ENCODE measurements at places on chromosomes 5 and 9. TPM values are rescaled to one million over a fixed set of nuclear protein-coding genes. Genes with fewer than 3 reads are reported as not detected.

DNA sequence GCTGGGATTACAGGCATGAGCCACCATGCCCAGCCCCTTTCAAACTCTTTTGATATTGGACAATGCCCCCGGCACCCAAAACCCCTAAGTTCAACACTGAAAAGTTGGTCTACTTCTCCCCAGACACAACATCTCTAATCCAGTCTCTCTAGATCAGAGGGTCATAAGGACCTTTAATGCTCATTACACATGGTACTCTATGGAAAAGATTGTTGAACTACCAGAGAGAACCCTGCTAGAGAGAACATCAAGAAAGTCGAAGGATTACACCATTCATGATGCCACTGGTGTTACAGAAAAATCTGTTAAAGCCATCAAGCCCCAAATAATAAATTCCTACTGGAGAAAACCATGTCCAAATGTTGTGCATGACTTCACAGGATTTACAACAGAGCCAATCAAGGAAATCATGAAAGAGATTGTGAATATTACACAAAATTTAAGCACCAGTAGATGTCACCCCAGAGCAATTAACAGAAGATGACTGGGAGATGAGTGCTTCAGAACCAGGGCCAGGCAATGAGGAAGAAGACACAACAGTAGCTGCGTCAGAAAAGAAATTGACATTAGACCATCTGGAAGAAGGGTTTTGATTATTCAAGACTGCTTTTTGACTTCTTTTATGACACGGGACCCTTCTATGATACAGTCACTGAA lies 28.3 kb upstream of the NIPAL4 start:
- H3K4me1 ChIP-seq: no peaks in the 10 kb centered on the region
- H3K36me3 ChIP-seq: no peaks in the 10 kb centered on the region
- DNase-seq: no peak
- H3K27me3 ChIP-seq: no peaks in the 10 kb centered on the region
- H3K4me3 ChIP-seq: no peak overlapping the region
- H3K27ac ChIP-seq: no peak overlapping the region

DNA sequence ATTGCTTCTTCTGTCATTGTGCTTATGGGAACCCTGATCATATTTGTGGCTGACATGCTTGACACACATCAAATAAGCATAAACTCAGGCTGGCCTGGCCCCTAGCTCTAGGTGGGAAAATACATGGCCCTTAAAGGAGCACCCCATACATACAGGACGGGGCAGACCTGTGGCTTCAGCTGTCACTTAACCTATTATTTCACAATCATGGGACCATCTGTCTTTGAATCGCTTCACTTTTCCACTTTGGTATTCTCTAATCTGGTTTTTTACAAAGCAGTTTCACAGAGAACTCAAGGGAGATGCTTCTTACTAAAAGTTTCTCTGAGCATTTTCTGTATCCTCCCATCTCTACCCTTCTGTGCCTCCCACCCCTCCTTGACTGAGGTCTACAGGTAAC lies 34.6 kb upstream of the LRRTM2 start:
- H3K27me3 ChIP-seq: no peaks in the 10 kb centered on the region
- no peak for DNase-seq
- no peaks in the 10 kb centered on the region for H3K4me1 ChIP-seq
- no peak overlapping the region for H3K4me3 ChIP-seq

DNA sequence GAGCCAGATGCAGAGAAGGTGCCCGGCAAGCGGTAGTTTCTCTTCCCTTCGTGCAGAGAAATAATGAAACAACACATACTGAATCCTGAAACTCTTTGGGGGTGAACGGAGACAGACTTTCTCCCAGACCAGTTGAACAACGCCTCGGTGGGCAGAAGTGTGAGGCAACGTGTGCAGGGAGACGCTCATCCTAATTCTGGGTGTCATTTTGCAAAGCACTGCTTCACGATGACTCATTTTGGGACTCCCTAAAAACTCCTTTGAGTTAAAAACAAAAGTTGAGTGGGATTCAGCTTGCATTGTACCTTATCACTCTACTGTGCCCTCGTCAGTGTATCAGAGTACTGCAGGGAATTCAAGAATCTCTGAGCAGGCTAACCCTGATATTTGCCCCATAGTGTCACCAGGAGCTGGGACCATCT lies 3.5 kb upstream of the NEK6 start:
- H3K36me3 ChIP-seq: no peaks in the 10 kb centered on the region
- H3K4me1 ChIP-seq: peaks cover 3% of the 10 kb centered on the region
- H3K4me3 ChIP-seq: no peak overlapping the region
- no peak overlapping the region for H3K27ac ChIP-seq
- no peak for DNase-seq

- H3K4me1 ChIP-seq: no peaks in the 10 kb centered on the region
- no peak for DNase-seq
- no peak overlapping the region for H3K27ac ChIP-seq
- H3K36me3 ChIP-seq: no peaks in the 10 kb centered on the region
- H3K27me3 ChIP-seq: no peaks in the 10 kb centered on the region
These were observed 511.6 kb downstream of the DMAC1 start for GRCh38 chr9:7287986-7288385.

DNA sequence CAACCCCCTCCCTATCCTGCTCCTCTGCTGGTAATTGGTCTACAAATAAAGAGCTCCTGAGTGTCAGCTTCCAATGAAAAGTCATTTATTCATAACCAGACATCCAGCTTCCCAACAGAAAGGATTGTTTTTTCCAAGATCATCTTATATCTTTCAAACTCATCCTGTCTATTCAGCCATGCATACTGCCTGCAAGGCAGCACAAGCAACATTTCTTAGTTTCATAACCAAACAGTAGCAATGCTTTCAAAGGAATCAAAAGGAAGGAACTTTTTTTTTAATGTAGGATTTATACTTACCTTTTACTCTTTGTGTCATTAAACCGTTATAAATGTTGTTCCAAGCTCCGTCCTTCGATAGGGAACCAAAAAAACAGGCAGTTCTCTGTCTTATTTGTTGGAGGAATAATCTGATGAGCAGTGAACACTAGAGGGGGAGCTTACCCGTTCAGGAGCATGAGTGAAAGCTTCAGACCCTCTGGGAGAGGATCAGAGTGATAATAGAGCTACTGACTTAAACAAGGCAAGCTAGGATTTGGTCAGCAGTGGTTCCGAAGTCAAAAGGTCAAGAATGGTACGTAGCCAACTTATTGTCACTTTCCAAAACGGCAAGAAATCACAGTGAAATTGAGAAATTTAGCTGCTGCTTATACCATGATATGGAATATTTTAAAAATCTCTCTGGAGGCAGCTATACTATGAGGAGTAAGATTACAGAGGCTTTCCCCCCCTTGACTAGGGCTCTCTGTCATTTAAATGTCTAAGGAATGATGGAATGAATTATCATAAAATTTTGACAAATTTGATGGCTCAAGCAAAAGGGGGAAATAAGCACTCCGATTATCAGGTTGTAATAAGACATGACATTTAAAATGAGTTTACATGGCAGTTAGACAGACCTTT lies 892.9 kb downstream of the NR2F1-AS1 start:
- no peaks in the 10 kb centered on the region for H3K4me1 ChIP-seq
- H3K36me3 ChIP-seq: no peaks in the 10 kb centered on the region
- H3K27me3 ChIP-seq: no peaks in the 10 kb centered on the region
- H3K27ac ChIP-seq: no peak overlapping the region

DNA sequence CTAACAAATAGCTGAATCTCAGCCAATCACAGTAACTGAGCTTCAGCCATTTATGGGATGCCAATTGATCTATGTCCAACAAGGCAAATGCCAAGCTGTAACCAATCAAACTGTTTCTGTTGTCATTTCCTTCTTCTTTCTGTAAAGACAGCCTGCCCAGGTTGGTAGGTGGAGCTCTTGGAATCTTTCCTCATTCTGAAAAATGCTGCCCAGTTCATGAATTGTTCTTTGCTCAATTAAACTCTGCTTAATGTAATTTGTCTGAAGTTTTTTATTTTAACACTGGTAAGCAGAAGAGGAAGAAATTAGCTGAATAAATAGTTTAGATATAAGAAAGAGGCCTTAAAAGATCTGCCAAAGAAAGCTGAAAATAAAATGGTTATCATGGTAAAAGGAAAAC lies 1235.6 kb downstream of the EFNA5 start:
- no peaks in the 10 kb centered on the region for H3K4me1 ChIP-seq
- H3K27ac ChIP-seq: no peak overlapping the region
- H3K4me3 ChIP-seq: no peak overlapping the region
- H3K36me3 ChIP-seq: no peaks in the 10 kb centered on the region
- no peak for DNase-seq

The TMEM232 gene
- 23.6 TPM for total RNA-seq

The ZDHHC11B gene
- total RNA-seq: 4.2 TPM

Data from ovary (tissue), 10 donors.